EL (cell line): ENCODE measurements at places on chromosomes 2 and 18.
A peak's percentile ranks its signal among the peaks of the same experiment; 100 is the strongest.

DNA sequence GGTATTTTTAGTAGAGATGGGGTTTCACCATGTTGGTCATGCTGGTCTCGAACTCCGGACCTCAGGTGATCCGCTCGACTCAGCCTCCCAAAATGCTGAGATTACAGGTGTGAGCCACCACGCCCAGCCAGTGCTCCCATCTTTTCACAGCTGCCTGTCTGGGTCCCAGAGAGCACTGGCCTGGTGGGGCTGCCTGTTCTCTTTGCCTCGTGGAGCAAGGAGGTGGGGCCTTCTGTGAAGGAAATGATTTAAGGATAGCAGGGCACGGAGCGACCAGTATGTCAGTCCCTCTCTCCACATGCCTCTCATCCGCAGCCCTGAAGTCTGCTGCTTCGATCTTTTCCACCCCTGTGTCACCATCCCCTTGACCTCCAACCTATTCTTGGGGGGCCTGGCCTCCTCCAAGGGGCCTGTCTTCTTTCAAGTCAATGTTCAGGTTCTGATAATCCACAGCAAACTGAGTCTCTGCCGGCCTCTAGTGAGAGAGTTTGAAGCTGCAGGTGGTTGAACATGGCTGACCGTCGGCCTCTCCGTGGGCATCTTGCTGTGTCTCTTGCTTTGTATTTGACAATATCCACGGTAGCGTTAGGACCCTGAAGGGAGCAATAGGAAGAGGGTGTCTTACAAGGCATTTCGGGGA lies 28.2 kb upstream of the GIGYF2 start:
- peak; percentile 12 for DNase-seq

- peak; percentile 58 for DNase-seq
Observed at GRCh38 chr18:49241852-49242251, 218.6 kb downstream of the DYM start.

GRCh38 chr18:71105994-71106546 lies 817.2 kb downstream of the SOCS6 start:
- no peak for DNase-seq

GRCh38 chr18:59502274-59503175 lies 143.5 kb upstream of the LMAN1 start:
- DNase-seq = peak; percentile 88

- DNase-seq = no peak
Observed at GRCh38 chr2:139080244-139080643, 300.1 kb upstream of the NXPH2 start.

DNA sequence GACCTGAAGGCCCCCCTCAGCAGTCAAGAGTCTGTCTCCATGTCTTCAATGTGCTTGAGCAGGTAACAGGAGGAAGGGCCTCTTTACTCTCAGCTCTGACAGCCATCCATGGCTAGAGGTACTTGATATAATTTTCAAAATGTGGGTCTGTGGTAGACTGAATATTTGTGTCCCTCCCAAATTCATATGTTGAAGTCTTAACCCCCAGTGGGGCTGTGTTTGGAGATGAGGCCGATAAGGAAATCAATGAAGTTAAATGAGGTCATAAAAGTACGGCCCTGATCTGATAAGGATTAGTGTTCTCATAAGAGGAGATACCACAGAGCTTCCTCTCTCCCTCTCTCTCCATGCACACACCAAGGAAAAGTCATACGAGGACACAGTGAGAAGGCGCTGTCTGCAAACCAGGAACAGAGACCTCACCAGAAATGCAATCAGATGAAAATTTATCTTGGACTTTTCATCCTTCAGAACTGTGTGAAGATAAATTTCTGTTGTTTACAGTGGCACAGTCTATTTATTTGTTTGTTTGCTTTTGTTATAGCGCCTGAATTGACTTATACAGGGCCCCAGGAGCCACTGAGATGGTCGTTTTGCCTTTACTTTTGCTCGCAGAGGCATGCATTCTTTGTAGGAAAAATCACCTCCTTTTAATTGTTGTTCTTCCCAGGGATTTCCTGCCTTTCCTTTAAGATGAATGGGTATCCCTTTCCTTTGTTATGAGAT lies 274.8 kb upstream of the TRIB2 start:
- no peak for DNase-seq

DNA sequence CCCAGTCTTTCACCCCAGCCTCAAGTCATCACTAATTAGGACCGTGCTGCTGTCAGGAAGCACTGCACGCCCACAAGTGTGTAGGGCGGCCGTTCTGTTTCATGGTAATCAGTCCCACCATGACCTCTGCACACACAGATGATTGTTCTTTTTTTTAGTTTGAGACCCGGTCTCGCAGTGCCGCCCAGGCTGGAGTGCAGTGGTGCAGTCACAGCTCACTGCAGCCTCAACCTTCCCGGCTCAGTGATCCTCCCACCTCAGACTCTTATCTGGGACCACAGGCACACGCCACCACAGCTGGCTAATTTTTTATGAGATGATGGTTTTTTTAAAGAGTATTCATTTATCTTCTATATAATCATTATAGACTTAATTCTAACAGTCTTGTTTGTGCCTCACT lies 1.8 kb upstream of the IAH1 start:
- no peak for DNase-seq
